ENCODE measurements at places on chromosomes 16 and 17. TPM values are rescaled to one million over a fixed set of nuclear protein-coding genes. Genes with fewer than 3 reads are reported as not detected.

DNA sequence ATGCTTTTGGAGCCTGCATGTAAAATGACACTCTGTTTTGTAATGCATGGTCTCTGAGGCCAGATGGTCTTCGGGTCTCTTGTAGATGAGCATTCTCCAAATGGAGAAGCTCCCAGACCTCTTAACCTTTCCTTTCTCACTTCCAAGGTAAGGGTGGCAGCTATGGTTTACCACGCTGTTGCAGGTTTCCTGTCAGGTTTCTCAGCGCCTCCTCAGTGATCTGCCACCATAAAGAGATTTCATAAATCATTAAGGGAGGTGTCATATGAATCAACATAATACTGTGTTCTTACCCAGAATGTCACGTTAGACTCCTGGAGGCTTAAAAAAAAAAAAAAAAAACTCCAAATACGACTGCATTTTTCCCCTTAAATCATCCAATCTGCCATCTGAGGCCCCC is 787.4 kb upstream of the EEF2KMT start:
- DNase-seq, result no peak

DNA sequence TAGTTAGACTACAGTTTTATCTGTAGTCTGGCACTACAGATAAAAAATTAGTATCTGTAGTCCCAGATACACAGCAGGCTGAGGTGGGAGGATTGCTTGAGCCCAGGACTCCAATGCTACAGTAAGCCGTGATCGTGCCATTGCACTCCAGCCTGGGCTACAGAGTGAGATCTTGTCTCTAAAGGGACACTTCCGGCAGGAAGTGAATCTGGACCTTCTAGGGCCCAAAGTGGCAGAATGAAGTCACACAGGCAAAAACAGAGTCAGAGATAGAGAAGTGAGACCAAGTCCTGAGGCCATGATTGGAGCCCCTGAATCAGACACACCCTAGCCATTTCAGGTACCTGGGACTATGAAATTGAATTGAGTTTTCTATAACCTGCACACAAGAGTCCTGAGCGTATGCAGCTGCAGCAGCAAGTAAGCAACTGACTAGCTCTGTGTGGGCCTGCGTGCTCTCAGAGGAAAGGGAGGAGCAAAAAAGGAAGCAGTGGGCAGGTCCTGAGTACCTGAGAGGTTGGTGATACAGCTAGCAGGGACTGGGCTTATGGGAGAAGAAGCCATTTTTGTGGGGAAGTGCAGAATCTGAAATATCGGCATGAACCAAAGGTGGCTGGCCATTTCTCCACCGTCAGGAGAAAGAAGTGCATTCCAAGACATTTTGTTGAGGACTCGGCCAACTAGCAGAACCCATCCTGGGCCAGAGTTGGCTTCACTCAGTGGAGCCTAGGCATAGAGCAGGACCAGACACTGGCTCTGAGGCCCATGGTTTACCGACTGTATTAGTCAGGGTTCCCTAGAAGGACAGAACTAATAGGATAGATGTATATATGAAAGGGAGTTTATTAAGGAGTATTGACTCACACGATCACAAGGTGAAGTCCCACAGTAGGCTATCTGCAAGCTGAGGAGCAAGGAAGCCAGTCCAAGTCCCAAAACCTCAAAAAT is 27.2 kb upstream of the BRD7 start:
- peak; percentile 67 for DNase-seq

- DNase-seq, result no peak
Measured at GRCh38 chr16:24871891-24872290, 26.1 kb downstream of the SLC5A11 start.

- no peak for DNase-seq
Measured at GRCh38 chr17:48093341-48094045, 7.8 kb downstream of the CBX1 start.

DNA sequence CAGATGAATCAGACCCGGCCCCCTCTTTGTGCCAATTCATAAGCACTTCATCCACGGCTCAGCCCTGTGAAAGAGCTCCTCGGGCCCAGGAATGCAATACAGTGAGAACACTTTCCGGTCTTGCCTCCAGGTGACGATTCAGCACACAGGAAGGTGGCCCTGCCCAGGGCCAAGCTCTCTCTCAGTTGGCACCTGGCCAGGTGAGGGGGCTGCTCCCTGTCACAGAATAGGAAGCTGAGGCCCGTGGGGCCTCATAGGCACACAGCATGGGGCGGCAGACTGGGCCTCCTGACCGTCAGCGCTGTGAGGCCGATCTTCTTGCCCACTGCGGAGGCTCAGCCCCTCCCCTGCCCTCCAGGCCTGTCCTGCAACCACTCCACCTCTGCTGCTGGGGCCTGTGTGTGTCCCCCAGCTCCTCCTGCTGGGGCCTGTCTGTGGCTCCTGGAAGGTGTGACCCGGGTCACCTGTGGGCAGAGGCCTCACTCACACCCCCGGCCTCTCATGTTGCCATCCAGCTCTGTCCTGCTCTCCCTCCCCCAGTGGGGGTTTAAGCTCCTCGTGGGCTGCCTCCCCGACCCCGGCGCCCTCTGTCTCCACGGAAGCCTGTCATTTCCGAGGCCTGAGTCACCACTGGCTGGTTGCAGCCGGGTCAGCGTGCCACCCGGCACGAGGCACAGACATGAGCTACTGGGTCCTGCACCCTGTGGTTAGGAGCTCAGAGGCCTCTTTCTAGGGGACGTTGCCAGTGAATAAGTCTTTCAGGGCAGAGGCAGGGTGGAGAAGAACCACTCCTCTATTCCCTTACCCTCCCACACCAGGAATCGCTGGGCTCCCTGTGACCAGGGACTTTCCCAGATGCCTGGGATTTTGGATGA is 114.4 kb downstream of the SEC14L1 start:
- peak; percentile 91 for DNase-seq

- DNase-seq, result no peak
Measured at GRCh38 chr17:7132511-7133094, 18.0 kb upstream of the ASGR2 start.

The KRTAP2-4 gene
- not detected for total RNA-seq

The CFAP119 gene
- 9.7 TPM for total RNA-seq

Data from osteocyte (in vitro differentiated cells).